Effector CD8-positive, alpha-beta T cell (primary cell): ENCODE measurements at places on chromosomes 5 and 9.

DNA sequence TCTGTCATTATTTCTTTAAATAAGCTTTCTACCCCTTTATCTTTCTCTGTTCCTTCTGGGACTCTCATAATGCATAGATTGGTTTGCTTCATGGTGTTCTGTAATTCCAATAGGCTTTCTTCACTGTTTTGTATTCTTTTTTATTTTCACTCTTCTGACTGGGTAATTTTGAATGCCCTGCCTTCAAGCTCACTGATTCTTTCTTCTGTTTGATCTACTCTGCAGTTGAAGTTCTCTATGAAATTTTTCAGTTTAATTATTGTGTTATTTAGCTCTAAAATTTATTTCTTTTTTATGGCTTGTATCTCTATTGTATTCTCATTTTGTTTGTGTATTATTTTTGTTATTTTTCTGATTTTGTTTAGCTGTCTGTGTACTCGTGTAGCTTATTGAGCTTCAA lies 89.3 kb upstream of the SLCO4C1 start:
- DNase-seq, result no peak

DNA sequence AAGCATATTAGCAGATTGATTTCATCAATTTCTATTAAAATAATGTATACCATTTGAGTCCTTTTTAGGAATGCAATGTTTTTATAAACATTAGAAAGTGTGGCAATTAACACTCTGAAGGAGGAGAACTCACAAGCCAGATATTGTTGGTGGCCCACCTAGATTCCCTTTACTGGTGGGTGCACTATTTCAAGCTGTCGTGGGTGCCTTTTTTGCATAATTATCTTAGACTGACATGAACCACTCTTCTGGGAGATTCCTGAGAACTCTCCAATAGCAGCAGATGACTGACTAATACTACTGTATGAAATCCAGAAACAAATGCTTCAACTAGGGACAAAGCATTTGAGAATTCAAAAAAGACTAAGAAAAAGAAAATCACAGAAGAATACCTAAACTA lies 526.0 kb downstream of the CDH18 start:
- no peak for DNase-seq

DNA sequence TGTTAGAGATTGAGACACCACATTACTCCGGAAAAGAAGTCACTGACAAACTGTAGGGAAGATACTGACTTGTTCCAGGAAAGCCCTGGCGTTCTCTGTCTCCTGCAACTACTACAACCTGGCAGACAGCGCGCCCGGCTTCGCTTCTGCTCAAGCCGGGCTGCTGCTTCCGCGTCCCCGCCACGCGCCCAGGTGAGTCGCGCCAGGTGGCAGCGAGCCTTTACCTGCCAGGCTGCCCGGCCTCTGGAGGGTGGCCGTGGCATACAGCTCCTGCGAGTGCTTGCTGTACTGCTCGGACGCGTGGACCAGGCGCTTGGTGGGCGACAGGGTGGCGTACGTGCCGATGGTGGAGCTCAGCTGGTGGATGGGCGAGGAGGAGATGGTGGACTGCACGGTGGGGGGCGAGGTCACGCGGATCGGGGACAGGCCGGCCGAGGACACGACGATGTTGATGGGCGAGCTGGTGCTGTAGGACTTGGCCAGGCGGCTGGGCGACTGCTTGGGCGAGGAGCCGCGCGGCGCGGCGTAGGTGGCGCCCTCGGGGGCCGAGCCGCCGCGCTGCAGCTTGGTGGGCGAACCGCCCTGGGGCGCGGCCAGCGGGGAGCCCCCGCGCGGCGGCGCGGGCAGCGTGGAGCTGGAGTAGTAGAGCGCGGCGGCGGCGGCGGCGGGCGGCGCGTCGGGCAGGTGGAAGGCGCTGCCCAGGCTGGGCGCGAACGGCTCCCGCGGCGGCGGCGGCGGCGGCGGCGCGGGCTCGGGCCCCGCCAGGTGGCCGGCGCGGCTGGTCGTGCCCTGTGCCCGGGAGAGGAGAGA lies 519.6 kb downstream of the CTNND2 start:
- peak; percentile 51 for DNase-seq

- no peak for DNase-seq
Measured at GRCh38 chr9:103789686-103790085, 304.4 kb upstream of the SMC2 start.

DNA sequence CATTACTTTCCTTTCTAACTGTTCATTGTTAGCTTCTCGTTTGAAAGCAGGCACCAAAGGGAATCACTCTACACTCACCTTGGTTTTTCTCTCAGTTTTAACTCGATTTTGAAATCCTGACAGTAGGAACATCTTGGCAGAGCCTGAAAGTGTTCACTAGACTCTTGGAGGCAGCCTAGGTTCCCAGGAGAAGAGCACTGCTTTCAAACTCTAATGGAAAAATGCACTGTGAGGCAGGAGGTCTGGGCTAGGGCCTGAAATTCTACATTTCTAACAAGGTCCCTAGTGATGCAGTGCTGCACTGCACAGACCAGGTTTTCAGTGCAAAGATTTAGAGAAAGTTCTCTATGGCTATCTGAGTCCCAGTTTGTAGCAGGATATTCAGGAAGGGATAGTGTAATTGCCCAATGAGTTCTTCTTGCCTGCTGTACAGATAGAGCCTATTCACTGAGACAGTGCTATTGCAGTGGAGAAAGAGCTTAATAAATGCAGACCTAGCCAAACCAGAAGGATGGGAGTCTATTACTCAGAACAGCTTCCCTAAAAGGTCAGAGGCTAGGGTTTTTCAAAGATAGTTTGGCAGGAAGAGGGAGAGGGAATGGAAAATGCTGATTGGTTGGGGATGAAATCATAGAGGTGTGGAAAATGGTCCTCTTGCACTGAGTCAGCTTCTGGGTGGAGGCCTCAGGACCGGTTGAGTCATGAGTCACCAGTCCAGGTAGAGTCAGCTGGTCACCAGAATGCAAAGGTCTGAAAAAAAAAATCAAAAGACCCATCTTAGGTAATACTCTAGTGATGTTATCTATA lies 153.9 kb downstream of the GPBP1 start:
- no peak for DNase-seq

- no peak for DNase-seq
Measured at GRCh38 chr5:22852807-22853660, at the start of gene CDH12. Gene CDH12 (minus strand): TSS chr5:22853344.

DNA sequence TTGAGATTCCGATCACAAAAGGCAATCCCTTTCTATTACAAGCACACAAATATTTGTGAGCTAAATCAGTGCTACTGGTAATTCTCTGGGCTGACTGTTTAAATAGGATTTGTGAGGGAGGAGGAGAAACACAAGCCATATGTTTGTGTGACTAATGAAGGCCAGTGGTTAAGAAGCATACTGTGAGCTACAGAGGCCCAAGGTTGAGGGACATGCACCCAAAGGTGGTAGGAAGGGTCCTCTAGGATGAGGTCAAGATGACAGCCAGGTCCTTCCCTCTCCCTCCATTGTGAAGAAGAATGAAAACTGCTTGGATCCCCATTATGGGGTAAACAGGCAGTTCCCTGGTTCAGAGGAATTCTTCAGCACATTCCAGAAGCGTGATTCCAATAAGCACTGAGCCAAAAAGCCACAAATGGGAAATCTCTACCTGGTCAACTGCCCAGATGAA lies 83.9 kb downstream of the SPOCK1 start:
- DNase-seq, result no peak

- DNase-seq, result no peak
Measured at GRCh38 chr5:36602704-36603321, 3.6 kb upstream of the SLC1A3 start.

GRCh38 chr9:134316449-134317160 lies 9.7 kb upstream of the RXRA start:
- no peak for DNase-seq

GRCh38 chr9:35495984-35496383 lies 6.1 kb downstream of the RUSC2 start:
- DNase-seq, result no peak

DNA sequence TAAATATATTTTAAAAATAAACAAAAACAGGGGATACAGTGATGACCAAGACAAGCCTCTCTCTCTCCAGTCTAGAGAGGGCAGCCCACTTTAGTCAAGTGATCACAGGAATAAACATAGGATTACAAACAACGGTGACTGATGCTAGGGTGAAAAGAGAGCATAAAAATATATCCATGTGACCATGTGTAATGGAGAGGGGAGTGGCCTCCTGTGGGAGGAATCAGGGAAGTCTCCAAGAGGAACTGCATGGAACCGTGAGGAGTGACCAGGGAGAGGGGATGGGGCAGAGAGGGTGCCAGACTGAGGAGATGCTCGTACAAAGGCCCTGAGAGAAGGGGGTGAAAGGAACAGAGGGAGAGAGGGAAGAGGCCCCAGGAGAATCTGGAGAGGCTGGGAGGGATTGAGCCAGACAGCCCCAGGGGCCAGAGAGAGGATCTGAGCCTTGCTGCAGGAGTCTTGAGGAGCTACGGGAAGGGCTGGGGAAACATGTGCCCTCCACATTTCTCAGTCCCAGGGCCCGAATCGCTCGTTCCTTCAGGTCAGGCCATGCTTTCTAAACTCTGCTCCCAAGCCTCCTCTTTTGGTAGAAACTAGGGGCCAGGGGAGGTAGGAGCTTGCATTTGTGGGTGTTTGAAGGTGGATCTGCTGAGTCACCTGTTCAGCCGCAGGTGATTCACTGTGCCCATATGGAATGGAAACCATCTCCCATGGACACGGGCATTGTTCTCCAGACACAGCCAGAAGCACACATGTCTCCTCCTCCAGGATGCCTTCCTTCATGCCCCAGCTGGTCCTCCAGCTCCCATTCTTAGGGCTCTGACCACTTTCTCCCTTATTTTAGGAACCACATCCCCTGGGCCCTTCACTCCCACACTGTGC lies 63.8 kb downstream of the PAX5 start:
- no peak for DNase-seq

- DNase-seq, result no peak
Measured at GRCh38 chr9:2019723-2020122, 4.6 kb downstream of the SMARCA2 start.

DNA sequence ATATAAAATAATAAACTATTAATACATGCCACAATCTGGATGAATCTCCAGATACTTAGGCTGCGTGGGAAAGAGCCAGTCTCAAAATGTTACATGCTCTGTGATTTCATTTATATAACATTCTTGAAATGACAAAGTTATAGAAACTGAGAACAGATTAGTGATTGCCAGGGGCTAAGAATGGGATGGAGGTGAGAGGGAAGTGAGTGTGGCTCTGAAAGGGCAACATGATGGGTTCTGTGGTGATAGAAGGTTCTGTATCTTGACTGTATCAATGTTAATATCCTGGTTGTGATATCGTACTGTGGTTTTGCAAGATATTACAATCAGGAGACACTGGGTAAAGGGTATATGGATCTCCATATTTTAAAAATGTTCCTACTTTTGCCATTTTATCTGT lies 50.7 kb downstream of the SPEF2 start:
- no peak for DNase-seq

DNA sequence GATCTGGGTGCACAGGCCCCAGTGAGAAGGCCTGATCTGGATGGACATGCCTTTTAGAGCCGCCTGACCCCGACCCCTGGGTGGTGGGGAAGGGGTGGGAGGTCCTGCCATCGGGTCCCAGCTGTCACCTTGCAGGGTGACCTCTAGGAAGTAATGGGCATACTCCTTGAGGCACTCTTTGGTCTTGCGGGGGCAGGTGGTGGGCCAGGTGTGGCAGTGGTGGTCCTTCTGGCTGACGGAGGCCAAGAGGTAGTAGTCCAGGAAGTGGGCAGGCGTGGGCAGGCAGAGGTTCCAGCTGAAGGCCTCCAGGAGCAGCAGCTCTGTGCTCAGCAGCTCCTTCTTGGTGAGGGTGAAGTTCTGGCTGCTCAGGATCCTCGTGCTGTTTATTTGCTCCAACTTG lies 30.0 kb downstream of the FABP6 start:
- no peak for DNase-seq

- no peak for DNase-seq
Measured at GRCh38 chr5:72465601-72466563, 41.3 kb downstream of the ZNF366 start.

DNA sequence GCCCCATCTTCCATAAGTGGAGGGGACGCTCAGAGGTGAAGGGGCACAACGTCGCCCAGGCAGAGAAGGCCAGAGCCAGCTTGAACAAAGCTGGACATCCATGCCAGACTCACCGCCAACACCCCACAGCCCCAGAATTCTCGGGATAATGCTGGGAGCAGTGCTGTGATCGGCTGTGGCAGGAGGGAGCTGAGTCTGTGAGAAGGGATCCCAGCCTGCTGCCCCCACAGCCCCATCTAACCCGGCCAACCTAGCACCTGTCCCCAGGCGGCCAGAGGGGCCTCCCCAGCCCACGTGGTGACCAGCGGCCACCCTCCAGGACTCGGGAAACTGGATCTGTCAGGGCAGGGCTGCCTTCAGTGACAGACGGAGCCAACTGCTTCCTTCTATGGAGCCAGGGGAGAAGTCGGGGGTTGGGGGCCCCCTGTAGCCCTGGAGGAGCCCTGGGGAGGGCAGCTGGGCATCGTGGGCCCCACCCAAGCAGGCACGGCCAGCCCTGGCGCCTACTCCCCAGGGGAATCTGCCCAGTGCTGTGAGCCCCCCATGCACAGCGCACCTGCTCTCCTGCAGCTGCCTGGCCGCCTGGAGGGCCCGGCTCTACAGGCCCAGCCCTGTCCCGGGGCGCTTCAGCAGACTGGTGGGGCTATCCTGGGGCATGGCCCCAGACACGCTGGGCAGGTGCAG lies 6.0 kb downstream of the BRD3 start:
- DNase-seq, result no peak

DNA sequence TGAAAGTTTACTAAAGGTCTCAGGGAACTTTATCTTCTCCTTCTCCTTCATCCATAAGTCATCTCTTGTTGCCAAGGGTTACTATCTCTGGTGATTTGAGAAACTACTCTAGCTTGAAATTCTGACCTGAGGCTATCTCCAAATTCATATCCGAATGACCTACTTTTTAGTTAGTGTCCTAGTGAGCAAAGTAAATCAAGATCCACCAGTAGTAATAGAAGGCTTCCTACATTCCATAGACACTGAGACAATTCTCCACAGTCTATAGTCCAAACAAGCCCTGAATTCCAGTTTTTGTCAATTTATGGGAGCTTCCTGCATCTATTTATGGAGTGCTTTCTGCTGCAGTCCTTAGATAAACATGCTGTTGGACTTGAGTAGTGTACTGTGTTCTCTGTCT lies 5.0 kb downstream of the IL7R start:
- DNase-seq, result no peak

DNA sequence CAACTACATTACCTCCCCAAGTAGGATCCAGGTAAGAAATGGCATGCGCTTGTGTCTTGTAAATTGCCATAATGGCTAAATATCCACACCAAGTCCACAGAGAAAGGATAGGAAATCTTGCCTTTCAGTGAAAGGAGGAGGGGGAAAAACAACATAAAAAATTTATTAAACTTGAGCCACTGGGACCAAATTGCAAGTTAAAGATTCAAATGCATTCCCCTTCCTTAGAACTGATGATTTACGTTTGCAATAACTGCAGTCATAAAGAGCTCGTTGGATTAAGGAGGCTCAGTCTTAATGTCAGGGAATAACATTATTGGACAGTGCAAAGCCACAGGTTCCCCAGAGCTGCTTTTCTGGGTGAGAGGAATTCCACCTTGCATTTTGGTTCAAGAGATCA lies 92.6 kb upstream of the SARDH start:
- DNase-seq, result no peak

DNA sequence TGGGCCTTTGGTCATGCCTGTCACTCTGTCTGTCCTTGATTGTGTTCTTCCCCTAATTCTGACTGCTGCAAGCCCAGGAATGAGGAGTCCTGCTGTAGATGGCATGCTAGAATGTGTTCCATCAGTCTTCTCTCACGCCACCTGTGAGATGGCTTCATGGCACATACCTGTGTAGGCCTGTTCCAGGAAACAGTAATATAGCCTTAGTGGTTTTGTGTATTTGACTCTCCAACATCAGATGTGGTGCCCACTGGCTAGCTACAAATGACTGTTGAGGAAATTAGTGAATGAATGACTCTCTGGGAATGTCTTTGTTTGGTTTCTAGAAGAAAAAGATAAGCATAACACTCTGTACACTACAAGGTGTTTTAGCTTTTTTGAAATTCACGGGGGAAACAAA lies 367.5 kb downstream of the KDM4C start:
- DNase-seq, result no peak
